ENCODE measurements at places on chromosomes 5 and 9.
A peak's percentile ranks its signal among the peaks of the same experiment; 100 is the strongest.

- DNase-seq: peak; percentile 42
Measured at GRCh38 chr5:103487218-103487617, 75.4 kb downstream of the NUDT12 start.

- no peak for DNase-seq
Measured at GRCh38 chr5:169133531-169133930, 167.4 kb downstream of the SLIT3 start.

DNA sequence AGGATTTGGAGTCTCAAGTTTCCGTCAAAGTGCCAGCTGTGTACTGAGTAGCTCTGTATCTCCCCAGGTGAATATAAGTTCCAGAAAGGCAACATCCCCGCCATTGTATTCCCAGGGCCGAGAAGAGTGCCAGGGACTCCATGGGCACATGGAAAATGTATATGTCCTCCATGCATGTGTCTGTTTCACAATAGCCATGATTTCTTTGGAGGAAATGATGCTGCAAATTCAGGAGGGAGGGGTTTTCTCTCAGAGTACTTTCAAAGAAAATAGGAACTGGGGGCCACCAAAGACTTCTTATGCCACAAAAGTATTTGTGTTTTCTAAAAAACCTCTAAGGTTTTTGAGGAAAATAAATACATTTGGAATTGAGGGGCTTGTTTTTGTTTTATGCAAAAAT lies 524.6 kb downstream of the BNC2 start:
- DNase-seq: no peak

DNA sequence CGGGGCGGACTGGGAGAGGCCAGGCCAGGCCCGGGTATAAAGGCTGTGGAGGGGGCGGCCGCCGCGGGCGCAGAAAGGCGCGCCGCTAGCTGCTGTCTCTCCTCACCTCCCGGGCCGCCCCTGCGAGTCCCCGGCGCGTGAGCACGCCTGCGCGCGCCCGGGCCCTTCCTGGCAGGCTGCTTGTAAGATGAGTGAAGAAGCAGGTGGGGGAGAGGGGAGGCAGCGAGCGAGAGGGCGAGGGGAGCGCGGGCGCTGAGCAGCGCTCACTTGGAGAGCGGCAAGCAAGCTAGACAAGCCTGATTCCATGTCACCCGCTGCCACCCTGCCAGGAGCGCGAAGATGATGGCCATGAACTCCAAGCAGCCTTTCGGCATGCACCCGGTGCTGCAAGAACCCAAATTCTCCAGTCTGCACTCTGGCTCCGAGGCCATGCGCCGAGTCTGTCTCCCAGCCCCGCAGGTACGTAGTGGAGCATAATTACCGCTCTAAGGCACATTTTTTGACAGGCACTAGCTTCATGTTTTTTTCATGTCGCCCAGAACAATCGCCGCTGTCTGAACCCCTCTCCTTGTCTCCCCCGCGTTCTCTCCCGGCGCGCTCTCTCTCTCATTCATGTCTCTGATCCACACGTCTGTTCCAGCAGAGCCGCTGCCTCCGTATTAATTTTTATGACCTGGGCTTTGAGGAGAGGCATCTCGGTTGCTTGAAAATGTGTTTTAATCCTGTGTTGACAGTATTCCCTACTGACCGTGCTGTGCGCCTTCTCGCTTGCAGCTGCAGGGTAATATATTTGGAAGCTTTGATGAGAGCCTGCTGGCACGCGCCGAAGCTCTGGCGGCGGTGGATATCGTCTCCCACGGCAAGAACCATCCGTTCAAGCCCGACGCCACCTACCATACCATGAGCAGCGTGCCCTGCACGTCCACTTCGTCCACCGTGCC lies at the start of gene POU4F3:
Gene POU4F3, plus strand, starts transcription at position 66 of the 941 bp plus-strand sequence. Its CDS starts 274 bp downstream, at position 340.
- DNase-seq: no peak

DNA sequence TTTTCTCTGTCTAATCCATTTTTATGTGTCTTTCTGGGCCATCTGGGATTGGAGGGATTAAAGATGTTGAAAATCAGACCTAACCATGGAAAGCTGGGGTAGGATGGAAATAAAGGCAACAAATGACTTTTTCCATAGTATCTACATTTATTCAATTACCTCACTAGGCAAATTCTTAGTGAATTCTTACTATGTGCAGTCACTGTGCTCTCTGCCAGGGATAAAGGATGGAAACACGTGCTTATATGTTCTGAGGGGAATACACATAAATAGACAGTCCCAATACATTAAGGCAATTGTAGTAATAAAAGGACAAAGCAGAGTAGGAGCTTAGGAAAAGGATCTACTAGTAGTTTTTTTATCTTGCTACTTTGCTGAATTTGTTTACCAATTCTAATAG lies 214.2 kb downstream of the PRR16 start:
- DNase-seq: peak; percentile 23

- peak; percentile 30 for DNase-seq
Measured at GRCh38 chr9:108617676-108618075, 238.1 kb downstream of the ACTL7B start.

DNA sequence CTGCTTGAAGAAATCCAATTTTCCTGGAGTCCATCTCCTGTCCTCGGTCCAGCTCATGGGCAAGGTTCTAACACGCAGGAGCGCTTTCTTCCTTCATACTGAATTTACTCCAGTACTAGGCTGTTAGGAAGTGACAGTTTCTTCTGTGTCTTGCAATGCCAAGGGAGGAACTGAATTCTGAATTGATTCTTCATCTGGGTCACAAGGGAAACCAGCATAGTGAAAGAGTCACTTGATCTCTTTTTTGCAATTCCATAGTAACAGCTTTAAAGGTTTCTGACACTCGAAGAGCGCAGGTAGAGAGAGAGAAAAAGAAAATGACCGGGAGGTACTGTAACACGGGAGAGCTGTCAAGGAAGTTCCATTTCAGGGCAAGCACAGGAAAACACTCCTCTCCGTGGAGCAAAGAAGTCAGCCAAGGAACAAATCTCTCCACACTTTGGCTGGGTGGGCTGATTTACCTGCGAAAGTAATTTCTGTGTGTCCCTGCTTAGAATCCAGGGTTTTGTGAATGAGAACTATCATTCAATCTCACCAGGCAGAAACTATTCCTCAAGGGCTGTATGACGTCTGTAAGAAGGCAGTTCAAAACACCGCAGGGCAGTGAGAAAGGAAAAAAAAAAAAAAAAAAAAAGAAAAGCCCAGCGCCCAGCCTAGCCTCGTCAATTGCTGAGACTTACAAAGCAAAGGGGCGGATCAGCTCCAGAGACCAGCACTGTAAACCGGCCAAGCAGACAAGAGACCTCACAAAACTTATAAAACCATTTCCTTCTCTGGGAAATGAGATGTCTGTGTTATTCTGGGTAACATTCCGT lies 617.8 kb downstream of the PDE4D start:
- peak; percentile 90 for DNase-seq

- no peak for DNase-seq
Measured at GRCh38 chr5:73032635-73033034, 76.8 kb downstream of the FCHO2 start.

DNA sequence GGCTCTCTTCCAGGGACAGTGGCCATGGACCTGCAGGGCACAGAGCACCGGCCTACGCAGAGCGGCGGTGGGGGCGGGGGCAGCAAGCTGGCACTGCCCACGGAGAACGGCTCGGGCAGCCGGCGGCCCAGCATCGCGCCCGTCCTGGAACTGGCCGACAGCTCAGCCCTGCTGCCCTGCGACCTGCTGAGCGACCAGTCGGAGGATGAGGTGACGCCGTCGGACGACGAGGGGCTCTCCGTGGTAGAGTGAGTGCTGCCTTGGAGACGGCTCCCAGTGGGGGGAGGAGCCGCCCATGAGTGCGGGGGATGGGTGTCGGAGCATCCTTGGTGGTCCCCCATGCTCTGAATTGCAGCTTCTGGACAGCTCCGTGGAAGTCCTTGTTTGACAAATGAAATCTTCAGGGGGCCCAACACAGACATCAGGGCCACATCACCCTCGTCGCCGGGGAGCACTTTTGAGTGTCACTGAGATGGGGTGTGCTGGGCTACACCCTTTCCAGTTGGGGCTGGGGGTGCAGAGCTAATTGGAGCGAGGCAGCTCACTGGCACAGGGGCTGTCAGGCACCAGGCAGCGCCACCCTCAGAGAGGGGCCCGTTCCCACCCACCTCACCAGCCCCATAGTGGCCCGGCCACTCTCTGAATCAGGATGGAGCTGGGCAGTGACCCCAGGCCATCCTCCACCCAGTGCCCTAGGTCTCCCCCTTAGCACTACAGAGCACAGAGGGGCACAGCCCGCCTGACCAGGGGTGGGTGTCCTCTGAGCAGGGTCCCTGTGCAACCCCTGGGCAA lies 70.9 kb downstream of the KCNT1 start:
- DNase-seq: no peak

GRCh38 chr9:18721267-18721994 lies 247.5 kb downstream of the ADAMTSL1 start:
- DNase-seq: peak; percentile 20

GRCh38 chr5:124880903-124881697 lies 134.7 kb upstream of the ZNF608 start:
- no peak for DNase-seq

- peak; percentile 97 for DNase-seq
Measured at GRCh38 chr5:132103332-132103951, 29.9 kb downstream of the CSF2 start.

DNA sequence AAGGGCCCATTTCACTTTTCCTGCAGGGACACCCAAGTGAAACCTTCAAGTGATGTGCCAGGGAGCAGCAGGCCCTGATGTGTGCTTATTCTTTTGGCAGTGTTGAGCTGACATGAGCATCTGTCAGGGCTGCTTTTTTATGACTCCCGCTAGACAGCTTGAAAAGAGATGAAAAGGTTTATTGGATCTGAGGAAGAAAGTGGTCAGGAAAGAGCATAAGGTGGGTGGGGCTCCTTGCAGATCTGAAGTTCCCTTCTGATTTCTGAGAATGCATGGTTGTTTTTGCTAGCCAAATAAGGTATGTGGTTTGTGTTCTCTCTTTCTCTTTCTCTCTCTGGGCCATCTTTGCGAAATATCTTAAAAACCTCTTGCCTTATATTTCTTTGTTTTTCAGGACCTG lies 316.1 kb downstream of the DMRT2 start:
- no peak for DNase-seq

DNA sequence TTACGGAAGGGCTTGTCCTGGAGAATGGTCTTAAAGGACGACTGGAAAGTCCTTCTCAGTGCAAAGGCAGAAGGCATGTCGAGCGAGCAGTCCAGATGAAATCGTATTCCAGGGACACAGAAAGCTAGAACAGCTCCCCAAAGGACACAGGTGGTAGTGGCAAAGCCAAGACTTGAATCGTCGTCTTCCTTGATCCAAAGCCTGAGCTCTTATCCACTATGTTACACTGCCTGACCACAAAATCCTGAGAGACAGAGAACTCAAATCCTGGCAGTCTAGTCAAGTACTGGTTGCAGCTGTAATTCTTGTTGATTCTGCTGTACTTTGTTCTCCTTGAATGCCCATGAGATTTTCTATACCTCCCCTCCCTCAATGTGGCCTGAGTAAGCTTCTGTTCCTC lies 198.7 kb downstream of the TARS1 start:
- DNase-seq: no peak

GRCh38 chr5:151471276-151471675 lies 23.9 kb downstream of the SLC36A1 start:
- DNase-seq: no peak

DNA sequence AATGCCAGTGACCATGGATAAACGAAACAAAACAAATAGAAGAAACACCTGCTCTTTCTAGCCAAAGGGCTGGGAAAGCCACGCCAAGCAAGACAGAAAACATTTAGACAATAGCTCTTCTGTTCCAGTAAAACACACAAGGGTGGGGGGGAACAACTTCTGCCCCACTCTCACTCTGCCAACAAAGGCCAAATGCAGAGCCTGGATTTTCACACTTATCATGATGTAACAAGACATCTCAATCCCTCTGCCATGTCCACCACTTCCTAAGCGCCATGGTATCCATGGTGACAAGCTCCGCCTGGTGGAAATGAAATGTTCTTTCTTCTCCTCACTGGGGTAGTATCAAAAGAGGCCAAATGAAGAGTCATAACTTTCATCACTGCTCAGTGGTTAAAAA lies 60.6 kb downstream of the DRD1 start:
- peak; percentile 54 for DNase-seq

DNA sequence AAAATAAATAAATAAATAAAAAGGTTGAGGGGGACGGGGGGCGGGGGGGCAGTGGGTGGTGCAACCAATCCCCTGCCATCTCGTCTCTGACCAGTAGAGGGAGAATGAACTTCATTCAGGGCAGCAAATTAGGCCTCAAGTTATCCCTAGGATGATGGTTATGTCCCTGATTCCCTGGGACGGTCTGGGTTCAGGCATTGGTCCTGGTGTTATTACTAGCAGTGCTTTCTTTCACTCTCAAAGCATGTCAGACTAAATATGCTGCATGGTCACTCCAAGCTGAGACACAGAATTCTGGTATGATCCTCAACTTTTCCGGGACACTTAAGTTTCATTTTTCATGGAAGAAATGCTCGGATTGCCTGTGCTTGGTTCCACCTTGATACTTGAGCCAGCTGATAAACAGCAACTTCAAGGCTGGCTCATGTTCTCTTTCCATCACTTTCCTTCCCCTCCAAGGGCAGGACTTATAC lies 59.4 kb downstream of the DAP start:
- peak; percentile 68 for DNase-seq

GRCh38 chr9:134357631-134358025 lies 31.4 kb downstream of the RXRA start:
- DNase-seq: no peak

- DNase-seq: no peak
Measured at GRCh38 chr5:6737043-6737941, 24.1 kb downstream of the TENT4A start.

DNA sequence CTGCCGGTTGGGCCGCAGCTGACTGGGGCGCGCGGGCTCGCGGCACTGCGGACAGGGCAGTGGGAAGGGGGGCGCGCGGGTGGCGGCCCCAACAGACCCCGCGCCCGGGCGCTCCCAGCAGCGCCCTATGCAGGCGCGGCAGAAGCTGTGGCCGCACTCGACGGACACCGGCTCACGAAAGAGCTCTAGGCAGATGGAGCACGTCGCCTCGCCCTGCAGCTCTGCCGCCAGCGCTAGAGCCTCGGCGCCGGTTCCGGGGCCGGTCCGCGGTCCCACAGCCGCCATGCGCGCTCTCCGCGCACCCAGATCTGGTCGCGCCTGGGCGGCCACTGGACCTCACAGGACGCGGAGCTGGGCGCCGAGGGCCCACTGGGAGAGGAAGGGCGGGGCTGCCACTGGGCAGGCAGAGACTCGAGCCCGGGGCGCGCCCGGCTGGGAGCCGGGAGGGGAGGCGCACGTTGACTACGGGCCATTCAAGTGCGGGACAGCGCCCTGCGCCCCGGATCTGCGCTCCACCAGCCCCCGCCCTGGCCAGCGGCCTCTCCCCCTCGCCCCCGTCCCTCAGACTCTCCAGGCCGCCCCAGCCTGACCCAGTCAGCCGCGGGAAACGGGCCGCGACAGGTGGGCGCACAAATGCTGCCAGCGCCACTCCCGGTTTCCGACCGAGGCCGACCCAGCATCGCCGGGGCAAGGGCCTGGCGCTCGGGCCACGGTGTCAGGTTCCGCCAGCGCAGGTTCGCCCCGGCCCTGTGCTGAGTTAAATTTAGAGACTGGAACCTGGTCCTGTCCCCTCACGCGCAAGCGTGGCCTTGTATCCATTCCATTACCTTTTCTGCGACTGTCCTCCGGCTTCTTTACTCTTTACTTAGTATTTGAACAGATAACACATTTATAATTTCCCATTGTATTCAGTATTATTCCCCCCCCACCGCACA lies at the start of gene TRIM7:
Gene TRIM7, minus strand, starts transcription at position 371 of the 935 bp plus-strand sequence. Its CDS starts 86 bp downstream, at position 285.
- DNase-seq: peak; percentile 53

GRCh38 chr5:140875085-140876065 lies at the start of gene PCDHA12:
TSS of gene PCDHA12 (plus strand) at chr5:140875308. CDS start at chr5:140875473, 165 bp downstream.
- no peak for DNase-seq

- peak; percentile 97 for DNase-seq
Measured at GRCh38 chr5:33148076-33148513, 292.7 kb upstream of the TARS1 start.

- DNase-seq: peak; percentile 87
Measured at GRCh38 chr9:84278130-84278529, 62.4 kb downstream of the SLC28A3 start.
